ENCODE measurements at places on chromosomes 5 and 9.

- no peak overlapping the region for H3K27ac ChIP-seq
- H3K27me3 ChIP-seq = no peaks in the 10 kb centered on the region
- no peak for DNase-seq
- no peaks in the 10 kb centered on the region for H3K36me3 ChIP-seq
- no peak overlapping the region for H3K4me3 ChIP-seq
Observed at GRCh38 chr9:33378121-33378795, 24.1 kb downstream of the AQP7 start.

- no peaks in the 10 kb centered on the region for H3K27me3 ChIP-seq
- DNase-seq = no peak
- H3K36me3 ChIP-seq = peaks cover 34% of the 10 kb centered on the region
- H3K4me1 ChIP-seq = peaks cover 8% of the 10 kb centered on the region
- no peak overlapping the region for H3K27ac ChIP-seq
Observed at GRCh38 chr5:151144275-151144674, 13.3 kb downstream of the ANXA6 start.

- DNase-seq = peak; percentile 27
- H3K4me3 ChIP-seq = no peak overlapping the region
- no peaks in the 10 kb centered on the region for H3K27me3 ChIP-seq
- peaks cover 3% of the 10 kb centered on the region for H3K36me3 ChIP-seq
Observed at GRCh38 chr5:65535529-65535987, 27.4 kb downstream of the CENPK start.

DNA sequence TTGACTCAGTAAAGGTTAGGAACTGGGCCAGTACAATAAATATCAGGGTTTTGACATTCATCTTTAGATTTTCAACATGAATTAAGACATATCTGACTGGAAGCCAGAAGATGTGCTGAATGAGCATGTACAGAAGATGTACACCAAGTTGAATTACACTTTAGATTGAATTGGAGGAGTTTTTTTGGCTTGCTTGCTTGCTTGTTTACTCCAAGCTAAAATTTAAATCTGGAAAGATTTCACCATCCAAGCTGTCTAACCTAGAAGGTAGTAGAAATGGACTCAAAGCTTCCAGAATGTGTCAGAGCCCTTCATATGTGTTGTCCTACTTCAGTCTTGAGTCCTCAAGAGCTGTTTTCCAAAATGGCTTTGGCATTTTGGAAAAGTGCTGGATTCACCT is 49.0 kb upstream of the FCHO2 start:
- no peaks in the 10 kb centered on the region for H3K27me3 ChIP-seq
- H3K4me3 ChIP-seq = no peak overlapping the region
- no peak for DNase-seq
- no peak overlapping the region for H3K27ac ChIP-seq
- H3K36me3 ChIP-seq = peaks cover 86% of the 10 kb centered on the region

DNA sequence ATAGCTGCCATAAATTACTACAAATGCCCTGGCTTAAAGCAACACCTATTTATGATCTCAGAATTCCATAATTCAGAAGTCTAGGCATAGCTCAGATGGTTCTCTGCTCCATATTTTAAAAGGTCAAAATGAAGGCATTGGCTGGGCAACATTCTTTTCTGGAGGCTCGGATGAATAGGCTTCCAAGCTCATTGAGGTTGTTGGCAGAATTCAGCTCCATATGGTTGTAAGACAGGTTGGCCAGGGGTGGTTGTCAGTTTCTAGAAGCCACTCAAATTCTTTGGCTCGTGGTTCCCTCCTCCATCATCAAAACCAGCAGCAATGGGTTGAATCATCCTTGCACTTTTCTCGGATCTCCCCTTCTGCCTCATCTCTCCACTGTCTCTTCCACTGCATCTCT is 49.4 kb downstream of the TGFBR1 start:
- no peaks in the 10 kb centered on the region for H3K4me1 ChIP-seq
- peaks cover 3% of the 10 kb centered on the region for H3K27me3 ChIP-seq
- DNase-seq = no peak
- H3K4me3 ChIP-seq = no peak overlapping the region
- no peak overlapping the region for H3K27ac ChIP-seq
- H3K36me3 ChIP-seq = peaks cover 17% of the 10 kb centered on the region

DNA sequence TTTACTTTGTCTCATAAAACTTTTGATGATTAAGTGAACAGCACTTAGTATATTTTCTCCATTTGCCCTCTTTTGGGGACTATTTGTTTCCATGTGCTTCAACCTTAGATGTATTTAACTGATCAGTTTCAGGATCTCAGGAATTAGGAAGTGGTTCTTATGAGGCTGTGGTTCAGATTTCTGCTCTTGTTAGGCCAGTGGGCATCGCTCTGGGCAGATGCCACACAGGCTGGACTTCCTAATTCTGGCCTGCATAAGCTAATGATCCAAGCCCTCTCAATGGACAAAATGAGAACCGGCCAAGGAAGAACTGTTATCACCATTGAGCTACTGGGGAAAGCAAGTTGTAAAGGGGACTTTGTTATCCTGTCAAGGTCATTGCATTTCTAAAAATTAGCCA is 6.9 kb downstream of the ARHGAP26 start:
- no peaks in the 10 kb centered on the region for H3K36me3 ChIP-seq
- H3K4me3 ChIP-seq = no peak overlapping the region
- peaks cover under 1% of the 10 kb centered on the region for H3K27me3 ChIP-seq
- H3K27ac ChIP-seq = no peak overlapping the region
- H3K4me1 ChIP-seq = no peaks in the 10 kb centered on the region

- no peaks in the 10 kb centered on the region for H3K27me3 ChIP-seq
- no peak overlapping the region for H3K4me3 ChIP-seq
- H3K27ac ChIP-seq = no peak overlapping the region
- no peaks in the 10 kb centered on the region for H3K4me1 ChIP-seq
Observed at GRCh38 chr9:34171753-34172535, 6.9 kb upstream of the UBAP1 start.

DNA sequence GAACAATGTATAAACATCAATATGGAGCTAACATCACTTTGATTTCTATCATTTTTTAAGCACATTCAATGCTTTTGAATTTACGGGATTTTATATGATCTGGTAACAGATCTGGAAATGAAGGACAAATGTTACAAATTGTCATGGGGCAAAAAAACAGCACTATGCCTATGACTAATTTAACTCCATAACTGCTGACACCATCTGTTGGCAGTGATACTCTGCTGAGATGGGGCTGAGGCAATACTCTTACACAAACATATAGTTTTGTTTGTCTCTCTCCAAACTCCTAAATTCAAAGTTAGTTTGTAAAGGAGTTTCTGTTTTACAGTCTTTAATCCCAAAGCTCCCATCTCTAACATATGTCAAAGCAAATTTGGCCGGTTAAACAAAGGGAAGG is 132.5 kb upstream of the FER start:
- H3K4me1 ChIP-seq = no peaks in the 10 kb centered on the region
- H3K27ac ChIP-seq = no peak overlapping the region
- DNase-seq = no peak

DNA sequence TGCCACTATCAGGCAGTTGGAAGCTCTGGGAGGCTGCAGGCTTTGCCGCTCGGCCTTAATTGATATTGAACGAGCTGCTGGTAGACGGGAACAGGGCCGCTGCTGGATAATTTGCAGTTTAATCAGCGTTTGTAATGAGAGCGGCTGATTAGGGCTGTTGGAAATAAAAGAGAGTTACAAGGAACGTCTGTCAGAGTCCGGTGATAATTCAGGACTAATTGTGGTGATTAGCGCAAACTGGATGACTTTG is 68.2 kb upstream of the TBCA start:
- peak overlapping the region; percentile 58 for H3K4me3 ChIP-seq
- peaks cover 10% of the 10 kb centered on the region for H3K4me1 ChIP-seq
- no peak overlapping the region for H3K27ac ChIP-seq
- H3K27me3 ChIP-seq = peaks cover 9% of the 10 kb centered on the region
- DNase-seq = no peak

GRCh38 chr9:25224309-25224708 is 453.9 kb downstream of the TUSC1 start:
- H3K36me3 ChIP-seq = no peaks in the 10 kb centered on the region
- no peaks in the 10 kb centered on the region for H3K4me1 ChIP-seq
- DNase-seq = no peak
- H3K4me3 ChIP-seq = no peak overlapping the region
- H3K27me3 ChIP-seq = no peaks in the 10 kb centered on the region

DNA sequence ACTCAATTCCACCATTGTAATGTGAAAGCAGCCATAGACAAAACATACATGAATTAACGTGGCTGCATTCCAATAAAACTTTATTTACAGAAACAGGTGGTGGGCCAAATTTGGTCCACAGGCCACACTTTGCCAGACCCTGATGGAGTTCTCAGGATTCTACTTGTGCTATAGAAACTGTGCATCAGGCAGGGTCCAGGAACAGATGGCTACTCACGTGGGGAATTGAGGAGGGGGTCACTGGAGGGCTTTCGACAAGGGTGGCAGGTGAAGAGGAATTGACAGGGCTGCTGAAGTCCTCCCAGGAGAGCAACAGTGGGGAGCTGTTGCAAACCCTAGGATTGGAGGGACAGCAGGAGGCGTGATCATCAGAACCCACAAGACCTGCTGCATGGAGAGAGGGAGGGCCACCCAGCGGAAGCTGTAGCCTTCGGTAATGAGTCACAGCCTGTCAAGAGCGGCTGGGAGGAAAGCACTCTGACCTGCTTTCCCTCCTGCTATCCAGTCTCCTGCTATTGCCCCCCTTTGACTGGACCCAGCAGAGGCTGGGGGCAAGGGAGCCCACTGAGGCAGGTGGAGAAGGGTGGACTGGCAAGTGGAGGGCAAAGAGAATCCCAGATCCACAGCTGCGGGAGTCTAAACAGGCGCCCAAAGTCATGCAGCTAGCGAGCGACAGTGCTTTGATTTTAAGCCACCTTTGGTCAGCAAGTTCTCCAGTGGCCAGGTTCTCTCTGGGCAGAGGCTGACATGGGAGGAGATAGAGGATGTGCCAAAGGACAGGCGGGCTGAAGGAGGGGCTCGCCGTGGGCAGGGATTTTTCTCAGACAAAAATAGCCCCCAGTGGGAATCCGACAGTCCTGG is 138.3 kb upstream of the SMIM23 start:
- H3K4me1 ChIP-seq = peaks cover 19% of the 10 kb centered on the region
- H3K36me3 ChIP-seq = no peaks in the 10 kb centered on the region
- DNase-seq = peak; percentile 82
- peak overlapping the region; percentile 55 for H3K27ac ChIP-seq

GRCh38 chr5:112907166-112907631 is 14.8 kb downstream of the REEP5 start:
- H3K4me1 ChIP-seq = no peaks in the 10 kb centered on the region
- DNase-seq = no peak
- no peak overlapping the region for H3K27ac ChIP-seq
- H3K4me3 ChIP-seq = no peak overlapping the region

GRCh38 chr9:136899196-136899595 is 12.9 kb downstream of the TRAF2 start:
- H3K36me3 ChIP-seq = peaks cover 4% of the 10 kb centered on the region
- H3K4me3 ChIP-seq = no peak overlapping the region
- H3K27ac ChIP-seq = no peak overlapping the region
- no peaks in the 10 kb centered on the region for H3K27me3 ChIP-seq
